ENCODE measurements at places on chromosomes 13 and 19.

DNA sequence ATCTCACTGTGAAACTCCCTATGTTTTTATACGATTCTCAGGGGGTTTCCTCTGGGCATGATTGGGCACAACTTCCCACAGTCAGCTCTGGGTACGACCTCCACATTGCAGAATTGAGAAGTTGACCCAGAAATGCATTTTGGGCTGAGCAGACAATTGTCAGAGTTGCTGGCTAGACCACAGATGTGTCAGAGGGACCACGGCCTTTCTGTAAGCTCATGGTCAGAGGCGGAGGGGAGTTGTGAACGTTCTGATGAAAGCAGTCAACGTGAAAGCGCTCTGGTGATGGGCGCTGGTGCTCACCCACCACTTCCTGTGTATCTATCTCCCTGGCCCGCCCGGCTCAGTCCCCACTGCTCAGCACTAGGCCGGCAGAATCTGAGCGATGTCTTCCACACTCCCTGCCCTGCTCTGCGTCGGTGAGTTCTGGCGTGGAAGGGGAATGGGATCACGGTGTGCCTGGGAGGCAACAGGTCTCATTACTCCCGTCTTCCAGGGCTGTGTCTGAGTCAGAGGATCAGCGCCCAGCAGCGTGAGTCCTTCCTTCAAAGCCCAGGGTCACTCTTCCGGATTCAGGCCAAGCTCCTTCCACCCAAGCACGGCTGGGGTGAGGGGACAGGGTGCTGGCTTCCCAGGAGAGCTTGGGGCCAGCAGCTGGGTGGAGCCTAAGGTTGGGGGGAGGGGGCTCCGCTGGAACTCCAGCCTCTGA is at the start of gene NCR1:
Gene NCR1, plus strand, starts transcription at position 346 of the 709 bp plus-strand sequence. Its CDS starts 40 bp downstream, at position 386.
- DNase-seq: no peak

- no peak for DNase-seq
Observed at GRCh38 chr13:111929036-111929616, 137.8 kb upstream of the SOX1 start.

DNA sequence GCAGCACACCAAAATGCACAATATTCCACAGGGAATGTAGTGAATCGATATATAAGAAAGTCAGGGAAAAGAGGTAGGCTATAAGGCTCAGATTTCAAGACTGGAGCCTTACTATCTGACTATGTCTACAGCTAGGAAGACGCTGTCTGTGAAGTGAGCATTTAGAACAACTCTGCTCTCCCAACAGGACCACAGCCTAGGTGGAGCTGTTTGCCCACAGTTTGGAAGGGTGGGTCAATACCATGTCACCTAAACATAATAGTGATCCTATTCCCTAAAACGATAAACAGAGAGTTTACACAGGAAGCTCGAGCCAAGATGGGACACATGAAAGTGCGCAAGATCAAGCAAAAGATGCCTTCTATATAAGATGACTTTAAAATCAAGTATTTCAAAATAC is 2486.0 kb upstream of the PCDH20 start:
- DNase-seq: no peak

- DNase-seq: no peak
Observed at GRCh38 chr13:30884543-30884942, 21.5 kb upstream of the MEDAG start.

GRCh38 chr13:50220938-50221337 is 205.7 kb downstream of the KCNRG start:
- no peak for DNase-seq

DNA sequence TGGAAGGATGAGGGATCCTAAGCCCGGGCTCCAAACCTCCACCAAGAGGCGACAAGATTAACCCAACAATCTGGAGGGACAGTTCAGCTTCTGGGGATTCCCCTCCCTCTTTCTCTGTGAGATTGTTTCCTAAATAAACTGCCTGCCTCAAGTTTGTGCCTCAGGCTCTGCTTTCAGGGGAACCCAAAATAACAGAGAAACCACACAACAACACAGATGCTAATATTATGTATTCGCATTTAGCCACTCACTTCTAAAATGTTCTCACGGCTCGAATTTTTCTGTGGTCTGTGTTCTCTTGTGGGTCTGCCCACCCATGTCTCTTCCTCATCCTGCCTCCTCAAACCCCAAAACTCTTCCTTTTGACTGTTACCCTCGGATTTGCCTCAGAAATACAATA is 1381.1 kb upstream of the SLC10A2 start:
- no peak for DNase-seq

- no peak for DNase-seq
Observed at GRCh38 chr13:33284916-33285315, 639 bp downstream of the STARD13 start.

GRCh38 chr19:13938301-13939064 is at the start of gene PODNL1:
PODNL1 (minus strand) TSS chr19:13938417; CDS start chr19:13938181, 236 bp downstream.
- no peak for DNase-seq

- no peak for DNase-seq
Observed at GRCh38 chr13:110341445-110342244, 34.6 kb downstream of the COL4A2 start.

DNA sequence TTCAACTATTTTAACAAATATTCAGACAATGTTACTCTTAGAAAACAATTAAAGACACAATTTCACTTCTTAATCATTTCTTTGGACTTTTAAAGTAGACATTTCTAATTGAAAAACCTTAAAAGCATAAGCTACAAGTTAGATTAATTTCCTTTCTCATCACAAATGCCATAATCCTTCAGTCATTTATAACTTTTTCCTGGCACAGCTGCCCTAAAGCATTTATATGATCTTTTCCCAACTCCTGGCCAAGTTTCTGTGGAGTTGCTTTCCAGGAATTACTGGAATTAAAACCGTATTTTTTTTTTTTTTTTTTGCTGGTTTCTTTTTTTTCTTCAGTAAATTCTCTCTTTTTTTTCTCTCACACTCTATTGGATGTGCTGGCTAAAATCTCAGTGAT is 615.9 kb downstream of the TBC1D4 start:
- no peak for DNase-seq

DNA sequence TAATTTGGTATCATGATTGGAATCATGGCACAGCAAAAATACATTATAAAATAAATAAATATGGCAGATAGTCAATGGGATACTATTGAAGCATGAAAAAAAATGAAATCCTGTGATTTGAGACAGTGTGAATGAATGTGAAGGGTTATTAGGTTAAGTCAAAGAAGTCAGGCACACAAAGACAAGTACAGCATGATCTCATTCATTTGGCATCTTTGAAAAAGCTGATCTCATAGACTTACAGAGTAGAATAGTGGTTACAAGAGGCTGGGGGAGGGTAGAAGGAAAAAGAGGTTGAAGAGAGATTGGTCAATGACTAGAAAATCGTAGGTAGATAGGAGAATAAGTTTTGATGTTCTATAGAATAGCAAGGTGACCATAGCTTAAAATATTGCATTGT is 295.1 kb upstream of the SLITRK5 start:
- DNase-seq: no peak

- DNase-seq: no peak
Observed at GRCh38 chr13:43805071-43805468, 18.3 kb upstream of the ENOX1 start.

DNA sequence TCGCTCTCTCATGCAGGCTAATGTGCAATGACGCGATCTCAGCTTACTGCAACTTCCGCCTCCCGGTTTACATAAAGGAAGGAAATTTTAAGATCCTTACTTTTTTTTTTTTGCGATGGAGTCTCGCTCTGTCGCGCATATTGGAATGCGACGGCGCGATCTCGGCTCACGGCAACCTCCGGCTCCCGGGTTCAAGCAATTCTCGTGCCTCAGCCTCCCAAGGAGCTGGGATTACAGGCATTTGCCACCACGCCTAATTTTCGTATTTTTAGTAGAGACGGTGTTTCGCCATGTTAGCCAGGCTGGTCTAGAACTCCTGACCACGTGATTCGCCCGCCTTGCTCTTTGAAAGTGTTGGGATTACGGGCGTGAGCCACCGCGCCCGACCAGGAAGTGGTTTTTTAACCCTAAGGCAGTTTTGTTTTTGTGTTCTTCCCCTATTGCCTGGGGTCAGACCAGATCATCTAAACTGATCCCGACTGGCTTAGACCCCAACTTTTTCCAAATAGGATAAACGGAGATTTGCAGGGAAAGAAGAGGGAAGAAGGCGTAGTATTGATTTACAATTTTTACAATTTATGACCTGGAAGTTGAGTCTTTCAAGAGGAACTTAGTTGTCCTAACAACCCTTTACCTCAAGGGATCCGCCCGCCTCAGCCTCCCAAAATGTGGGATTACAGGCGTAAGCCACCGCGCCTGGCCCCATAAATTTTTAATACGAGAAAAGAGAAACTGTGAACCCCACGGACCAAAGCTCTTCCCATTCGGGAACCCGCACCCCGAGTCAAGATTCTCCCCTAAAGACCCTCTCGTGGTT is 142.0 kb downstream of the ZNF737 start:
- DNase-seq: no peak

DNA sequence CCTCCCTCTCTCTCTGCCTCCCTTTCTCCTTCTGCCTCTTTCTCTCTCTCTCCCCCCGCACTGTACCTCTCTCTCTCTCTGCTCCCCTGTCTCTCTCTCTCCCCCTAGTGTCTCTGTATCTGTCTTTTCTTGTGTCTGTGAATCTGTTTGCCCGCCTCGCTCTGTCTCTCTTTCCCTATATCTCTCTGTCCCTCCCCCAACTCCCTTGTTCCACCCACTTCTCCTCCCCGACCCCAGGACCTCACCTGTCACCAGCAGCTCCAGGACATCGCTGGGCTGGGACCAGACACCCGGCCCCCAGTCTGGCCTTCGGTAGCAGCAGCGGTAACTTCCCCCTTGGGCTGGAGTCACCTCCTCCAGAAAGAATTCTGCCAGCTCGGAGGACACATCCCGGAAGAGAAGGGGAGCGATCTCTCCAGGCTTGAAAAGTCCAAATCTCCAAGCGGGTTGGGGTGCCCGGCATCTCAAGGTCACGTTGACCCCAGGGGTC is 3.9 kb downstream of the OSCAR start:
- DNase-seq: no peak

GRCh38 chr13:111258637-111259036 is 61.8 kb upstream of the TEX29 start:
- no peak for DNase-seq

GRCh38 chr13:53276265-53276664 is 247.7 kb downstream of the OLFM4 start:
- no peak for DNase-seq

GRCh38 chr13:95209109-95209508 is 92.1 kb downstream of the ABCC4 start:
- no peak for DNase-seq

DNA sequence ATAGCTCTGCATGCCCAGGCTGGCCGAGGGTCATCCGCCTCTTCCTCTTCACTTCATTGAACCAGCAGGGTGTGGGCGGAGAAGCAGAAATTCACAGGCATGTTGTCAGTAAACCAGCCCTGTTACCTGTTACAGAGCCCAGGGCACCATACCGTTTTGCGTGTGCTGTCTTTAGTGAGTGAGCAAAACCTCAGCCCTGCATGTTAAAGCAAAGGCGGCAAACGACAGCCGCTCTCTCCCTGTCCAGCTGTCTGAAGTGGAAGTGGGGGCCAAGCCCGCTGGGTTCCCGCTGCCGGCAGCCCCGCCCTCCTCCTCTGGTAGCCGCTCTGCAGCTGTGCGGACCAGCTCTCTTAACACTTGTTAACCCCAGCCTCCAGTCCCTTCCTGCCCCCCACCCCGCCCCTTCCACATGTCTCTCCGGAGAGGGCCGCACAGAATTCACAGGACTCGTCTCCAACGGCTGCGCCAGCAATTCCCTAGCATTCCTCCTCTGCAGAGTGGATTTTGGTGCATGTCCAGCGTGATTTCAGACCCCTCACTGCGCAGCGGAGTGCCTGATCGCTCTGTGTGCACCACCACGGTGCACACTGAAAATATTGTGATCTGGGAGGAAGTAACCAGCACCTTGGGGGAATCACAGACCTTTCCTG is 12.7 kb downstream of the KLHL26 start:
- peak; percentile 34 for DNase-seq

GRCh38 chr13:112819816-112820215 is 130.0 kb downstream of the ATP11A start:
- DNase-seq: no peak
